Stimulated activated CD4-positive, alpha-beta T cell treated with anti-CD3 and anti-CD28 coated beads, Interleukin-15, amount 100 ng/mL, for 1 hour (primary cell): ENCODE measurements at places on chromosomes 12 and 14.

DNA sequence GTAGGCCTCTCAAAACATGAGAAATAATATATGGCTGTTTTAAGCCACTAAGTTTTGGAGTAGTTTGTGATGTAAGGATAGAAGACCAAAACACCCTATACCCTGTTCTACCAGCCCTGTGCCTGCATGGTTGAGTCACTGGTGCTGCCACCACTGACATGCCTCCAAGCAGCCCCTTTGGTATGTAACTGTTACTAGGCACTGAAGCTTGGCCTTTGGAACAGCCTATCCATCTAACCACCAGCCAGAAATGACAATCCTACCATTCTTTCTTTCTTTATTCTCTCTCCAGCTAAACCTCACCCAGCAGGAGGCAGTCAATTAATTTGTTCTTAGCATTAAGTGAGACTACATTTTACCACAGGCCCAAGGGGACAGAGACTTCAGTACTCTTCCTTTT is 240.3 kb downstream of the MSRB3 start:
- DNase-seq, result no peak

DNA sequence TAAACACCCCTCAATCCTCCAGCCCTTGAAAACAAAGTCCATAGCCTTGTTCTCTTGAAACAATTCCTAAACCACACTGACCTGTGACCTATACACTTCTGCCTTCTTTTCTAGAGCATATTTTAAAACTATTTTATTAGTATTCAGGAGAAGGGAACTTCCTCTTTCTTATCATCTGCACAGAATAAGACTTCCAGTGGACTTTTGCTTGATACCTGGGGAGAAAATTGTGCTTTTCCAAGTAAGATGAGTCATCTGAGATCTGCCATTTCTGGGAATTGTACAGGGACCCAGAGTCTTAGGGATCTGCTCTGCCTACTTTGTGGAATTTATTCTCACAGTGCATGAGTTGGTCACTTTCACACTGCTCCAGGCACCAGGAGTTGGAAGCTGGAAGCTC is 10.5 kb upstream of the WNT5B start:
- no peak for DNase-seq

DNA sequence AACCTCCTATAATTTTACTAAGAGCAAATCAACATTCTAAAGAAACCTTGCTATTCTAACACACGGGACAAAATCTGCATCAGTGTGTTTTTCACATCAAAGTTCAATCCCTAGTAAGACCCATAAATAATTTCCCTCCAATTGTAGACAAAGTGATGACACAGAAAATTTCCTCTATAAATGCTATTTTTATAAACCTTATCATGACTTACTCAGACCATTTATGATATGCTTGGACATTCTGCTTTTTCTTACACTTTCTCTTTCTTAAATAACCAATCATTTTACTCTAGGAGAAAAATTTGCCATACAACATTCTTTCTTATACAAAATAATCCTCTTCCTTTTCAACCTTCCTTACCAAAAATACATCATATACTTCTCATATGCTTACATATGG is 67.0 kb downstream of the SDR9C7 start:
- no peak for DNase-seq

- no peak for DNase-seq
Measured at GRCh38 chr14:105912641-105913180, 386.3 kb downstream of the TMEM121 start.

DNA sequence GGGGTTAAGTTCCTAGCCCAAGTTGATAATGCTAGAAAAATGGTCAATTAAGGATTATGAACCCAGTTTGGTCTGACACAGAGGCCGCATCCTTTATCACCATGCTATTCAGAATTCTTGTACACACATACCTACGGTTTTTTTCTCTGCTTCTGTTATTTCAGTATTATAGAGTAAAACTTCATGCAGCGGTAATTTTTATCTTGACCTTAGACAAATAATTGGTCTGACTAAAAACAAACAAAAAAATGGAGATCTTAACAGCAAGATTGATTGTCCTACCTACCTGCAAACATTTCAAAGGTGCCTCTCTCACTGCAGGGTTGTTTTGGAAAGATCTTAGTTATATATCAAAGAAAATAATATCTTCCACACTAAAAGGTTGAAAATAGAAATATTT is 201.9 kb upstream of the PRICKLE1 start:
- DNase-seq, result no peak

GRCh38 chr12:102542816-102543440 is 62.6 kb upstream of the IGF1 start:
- no peak for DNase-seq

DNA sequence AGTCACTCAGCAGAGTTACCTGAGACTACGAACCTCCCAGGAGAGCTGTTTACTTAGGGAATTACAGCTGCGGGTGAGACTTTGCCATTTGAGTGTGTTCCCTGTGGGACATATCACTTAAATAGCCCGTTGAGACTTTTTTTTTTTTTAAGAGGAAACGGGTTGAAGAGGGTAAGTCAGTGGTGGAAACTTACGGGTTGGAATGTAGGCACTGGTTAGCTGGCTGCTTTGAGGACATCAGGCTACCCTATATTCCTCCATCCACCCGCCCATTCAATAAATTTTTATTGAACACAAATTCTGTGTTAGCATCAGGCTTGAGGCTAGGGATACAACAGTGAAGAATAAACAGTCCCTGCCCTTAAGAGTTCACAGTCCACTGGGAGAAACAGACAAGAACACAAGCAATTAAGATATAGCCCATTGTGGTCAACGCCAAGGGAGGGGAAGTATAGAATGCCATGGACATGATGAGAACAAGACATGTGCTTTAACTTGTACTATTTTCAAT is 88.1 kb upstream of the CPSF6 start:
- no peak for DNase-seq

DNA sequence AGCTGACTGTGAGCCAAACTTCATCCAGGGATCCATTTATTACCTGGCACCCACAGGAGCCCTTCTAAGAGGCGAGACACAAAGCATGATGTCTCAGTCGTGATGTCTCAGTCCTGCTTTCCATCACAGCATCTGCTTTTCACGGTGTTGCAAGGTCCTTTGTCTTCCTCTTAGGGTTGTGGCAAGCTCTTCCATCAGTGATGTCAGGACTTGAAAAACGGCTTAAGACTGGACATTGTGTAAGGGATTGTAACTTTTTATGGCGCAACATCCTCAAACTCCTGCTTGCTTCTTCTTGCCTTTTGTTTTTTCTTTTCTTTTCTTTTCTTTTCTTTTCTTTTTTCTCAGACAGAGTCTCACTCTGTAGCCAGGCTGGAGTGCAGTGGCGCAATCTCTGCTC is 586.5 kb upstream of the TMEM132C start:
- no peak for DNase-seq

- DNase-seq, result no peak
Measured at GRCh38 chr12:132362996-132363660, 33.7 kb upstream of the GALNT9 start.
